ENCODE measurements at places on chromosomes 3 and 15.

DNA sequence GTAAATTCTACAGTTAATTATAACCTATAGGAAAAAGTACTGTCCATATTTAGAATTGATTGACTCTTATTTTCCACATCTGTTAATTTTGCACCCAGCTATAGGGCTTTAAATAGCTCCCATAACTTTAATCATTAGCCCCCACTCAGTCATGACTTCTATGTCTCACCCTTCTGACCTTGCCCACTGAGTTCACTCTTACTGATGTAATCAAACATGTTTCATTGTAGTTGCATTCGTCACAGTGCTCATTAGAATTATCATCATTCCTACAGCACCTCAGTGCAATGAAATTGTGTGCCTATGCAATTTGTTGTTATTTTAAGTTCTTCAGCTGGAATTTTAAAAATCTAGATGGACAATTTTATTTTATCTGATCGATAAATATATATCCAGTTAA, 151.4 kb downstream of the TIGIT start:
- no peak for DNase-seq

GRCh38 chr3:115092220-115092791, 54.8 kb downstream of the ZBTB20 start:
- peak; percentile 33 for DNase-seq

- DNase-seq: no peak
Observed at GRCh38 chr15:38474155-38474757, 20.3 kb downstream of the FAM98B start.

- no peak for DNase-seq
Observed at GRCh38 chr15:88920186-88920891, 7.2 kb upstream of the MFGE8 start.

- no peak for DNase-seq
Observed at GRCh38 chr15:58569455-58569854, 137.7 kb downstream of the LIPC start.

DNA sequence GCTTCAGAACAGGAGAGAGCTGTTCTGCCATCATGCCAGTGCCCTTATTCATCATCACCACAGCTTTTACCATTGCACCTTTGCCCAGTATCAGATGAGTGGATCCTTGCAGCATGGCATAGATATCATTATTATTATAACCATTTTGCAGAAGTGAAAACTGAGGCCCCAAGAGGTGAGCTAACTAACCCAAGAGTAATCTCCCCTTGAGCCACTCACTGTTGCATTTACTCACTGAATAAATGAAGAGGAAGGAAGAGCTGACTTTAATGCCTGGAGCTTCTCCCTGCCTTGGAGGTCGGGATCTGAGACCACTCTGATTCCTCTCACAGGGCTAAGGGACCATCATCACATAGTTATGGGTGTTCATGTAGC, 32.0 kb downstream of the HRH1 start:
- DNase-seq: no peak

GRCh38 chr15:39892418-39892817, 27.6 kb downstream of the GPR176 start:
- DNase-seq: no peak

DNA sequence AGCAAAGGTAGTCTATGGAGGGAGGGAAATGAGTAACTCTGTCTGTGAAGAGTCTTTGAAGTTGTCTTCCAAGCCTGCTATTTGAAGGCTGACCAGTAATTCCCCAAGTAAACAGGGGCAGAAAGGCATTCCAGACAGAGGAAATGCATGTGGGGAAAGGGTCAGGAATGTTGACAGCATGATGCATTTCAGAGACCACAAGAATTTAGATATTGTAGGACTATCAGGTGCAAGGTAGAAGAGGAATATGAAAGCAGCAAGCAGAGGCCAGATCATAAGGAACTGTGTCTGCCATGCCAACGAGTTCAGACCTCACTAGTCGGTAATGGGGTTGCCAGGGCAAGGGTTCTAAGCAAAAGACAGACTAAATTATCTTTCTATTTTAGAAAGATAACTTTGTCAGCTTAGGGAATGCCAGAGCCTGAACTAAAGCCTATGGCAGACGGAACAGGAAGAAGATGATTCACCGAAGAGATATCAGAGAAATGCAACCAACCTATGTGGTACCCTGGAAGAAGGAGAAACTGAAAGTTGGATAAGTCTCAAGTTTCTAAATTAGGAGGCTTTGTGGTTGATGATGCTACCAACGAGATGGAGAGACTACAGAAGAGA, 327.0 kb upstream of the RORA start:
- no peak for DNase-seq

- no peak for DNase-seq
Observed at GRCh38 chr15:70213794-70214193, 116.1 kb upstream of the TLE3 start.

- no peak for DNase-seq
Observed at GRCh38 chr3:121651684-121652083, 9.0 kb downstream of the HCLS1 start.

- DNase-seq: no peak
Observed at GRCh38 chr3:64048631-64049061, 25.4 kb upstream of the PSMD6 start.

DNA sequence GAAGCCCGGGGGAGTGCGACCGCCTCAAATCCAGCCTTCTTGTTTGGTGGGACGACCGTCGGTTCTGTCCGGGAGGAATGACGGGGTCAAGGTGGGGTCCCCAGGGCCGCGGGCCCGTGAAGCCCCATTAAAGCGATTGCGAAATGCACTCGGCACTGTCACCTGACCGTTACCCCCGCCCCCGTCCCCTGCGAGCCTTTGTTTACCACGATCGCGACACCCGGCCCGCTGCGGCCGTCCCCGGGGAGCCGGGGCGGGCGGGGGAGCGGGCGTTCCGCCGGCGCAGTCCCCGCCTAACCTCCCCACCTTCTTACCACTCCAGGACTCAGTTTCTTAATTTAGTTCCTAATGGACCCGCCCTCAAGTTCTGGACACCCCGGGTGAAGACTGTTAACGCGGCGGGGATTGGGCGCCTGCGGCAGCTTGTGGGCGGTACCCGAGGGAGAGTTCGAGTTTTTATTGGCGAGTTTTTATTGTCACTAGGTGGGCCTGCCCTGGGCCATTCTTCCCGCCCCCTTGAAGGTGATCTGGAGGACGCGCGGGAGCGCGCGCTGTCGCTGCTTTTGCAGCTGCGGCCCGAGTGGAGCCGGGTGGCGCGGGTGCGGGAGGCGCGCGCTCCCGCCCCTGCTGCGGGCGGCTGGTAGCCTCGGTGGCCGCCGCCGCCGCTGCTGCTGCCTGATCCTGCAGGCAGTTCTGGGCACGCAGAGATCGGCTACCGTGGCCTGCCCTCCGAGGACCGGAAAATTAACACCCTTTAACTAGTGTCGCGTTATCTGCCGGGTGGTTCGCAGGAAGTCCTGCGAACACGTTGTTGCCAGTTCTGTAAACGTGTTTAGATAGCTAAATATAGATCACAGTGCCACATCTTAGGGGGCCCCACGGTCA, 1.0 kb downstream of the KLHL24 start:
- peak; percentile 95 for DNase-seq

DNA sequence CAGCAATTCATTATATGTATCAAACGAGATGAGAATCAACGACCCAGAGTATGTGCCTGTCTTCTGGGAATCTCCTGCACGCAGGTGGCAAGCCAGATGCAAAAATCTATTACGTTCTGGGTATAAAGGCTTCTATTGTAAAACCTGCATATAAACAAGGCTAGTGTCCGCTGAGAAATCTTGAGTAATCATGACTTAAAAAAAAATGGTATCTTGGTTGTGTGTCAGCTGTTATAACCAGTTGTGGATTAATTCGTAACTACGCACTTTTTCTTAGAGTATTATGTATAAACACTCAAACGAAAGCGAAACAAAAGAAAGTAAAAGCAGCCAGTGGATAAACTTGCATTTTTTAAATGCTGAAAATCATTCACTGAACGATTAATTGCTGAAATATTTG, 509.1 kb downstream of the RSL24D1 start:
- DNase-seq: no peak

- no peak for DNase-seq
Observed at GRCh38 chr3:45921158-45922038, 21.9 kb upstream of the CXCR6 start.

- DNase-seq: no peak
Observed at GRCh38 chr15:20659265-20659664, 117.7 kb upstream of the GOLGA6L6 start.

DNA sequence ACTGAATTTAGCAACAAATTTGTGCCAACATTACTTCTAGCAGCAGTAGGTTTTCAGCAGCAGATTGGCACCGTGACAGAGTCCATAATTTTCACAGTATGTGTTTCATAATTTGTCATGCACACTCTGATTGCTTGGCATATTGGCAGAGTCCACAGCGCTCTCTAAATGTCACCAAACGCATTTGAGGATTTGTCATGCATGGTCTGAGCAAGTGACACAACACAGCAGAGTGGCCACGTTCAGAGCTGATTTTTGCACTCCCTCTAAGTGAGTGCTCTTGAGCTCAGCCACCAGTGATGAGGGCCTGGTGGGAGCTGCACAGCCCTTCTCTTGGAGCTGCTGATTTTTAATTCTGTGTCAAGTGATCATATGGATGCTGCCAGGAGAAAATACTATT, 1270.8 kb downstream of the ROBO1 start:
- no peak for DNase-seq

- DNase-seq: no peak
Observed at GRCh38 chr3:9730657-9731205, 804 bp upstream of the BRPF1 start.

GRCh38 chr15:39795486-39795885, 12.8 kb upstream of the FSIP1 start:
- DNase-seq: no peak

- no peak for DNase-seq
Observed at GRCh38 chr3:170977949-170978745, 48.4 kb downstream of the SLC2A2 start.

DNA sequence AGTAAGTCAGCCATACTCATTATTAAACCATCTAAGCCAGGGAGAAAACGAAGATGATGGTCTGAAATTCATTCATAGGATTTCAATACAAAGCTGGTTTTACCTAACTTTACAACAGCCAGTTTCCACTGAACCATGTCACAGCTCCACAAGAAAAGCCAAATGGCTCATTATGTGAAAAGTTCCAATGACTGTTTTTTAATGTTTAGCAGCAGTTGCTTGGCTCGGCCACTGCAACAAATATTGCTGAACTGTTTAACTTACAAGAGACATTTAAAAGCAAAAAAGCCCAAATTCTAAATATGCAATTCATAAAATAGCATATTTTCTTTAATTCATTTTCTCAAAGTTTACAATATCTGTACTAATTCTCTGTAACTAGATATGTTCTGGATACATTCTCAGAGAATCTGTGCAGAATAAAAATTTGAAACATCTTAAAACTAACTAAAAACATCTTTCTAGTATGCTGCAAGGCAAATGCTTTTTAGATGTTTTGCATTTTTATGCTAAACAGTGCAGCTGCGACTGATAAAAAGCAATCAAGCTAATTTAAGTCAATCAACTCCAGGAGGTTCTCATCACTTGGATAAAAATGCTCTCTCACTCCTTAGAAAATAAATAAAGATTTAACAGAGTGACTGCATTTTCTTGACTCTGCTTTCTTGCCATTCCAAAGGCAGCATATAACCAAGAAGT, 356.5 kb downstream of the ERC2 start:
- DNase-seq: no peak

- DNase-seq: no peak
Observed at GRCh38 chr3:177111541-177111949, 85.7 kb downstream of the TBL1XR1 start.

DNA sequence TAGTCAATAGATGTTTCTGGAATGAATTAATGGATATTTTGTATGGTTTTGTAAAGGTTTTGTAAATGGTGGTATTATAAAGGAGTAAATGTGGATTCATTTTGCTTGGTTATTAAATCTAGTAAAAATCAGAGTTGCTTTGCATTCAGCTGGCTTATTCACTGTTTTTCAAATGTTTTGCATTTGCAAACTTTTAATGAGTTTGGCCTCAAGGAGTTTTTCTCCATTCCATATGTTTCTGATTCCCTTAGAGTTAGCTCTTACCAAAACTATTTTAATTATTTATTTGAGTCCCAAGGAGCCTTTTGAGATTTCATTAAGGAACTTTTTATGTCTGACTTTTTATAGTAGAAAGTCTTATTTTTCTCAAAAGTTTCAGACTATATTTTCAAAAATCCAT, 992.2 kb downstream of the DIPK2A start:
- DNase-seq: no peak

- DNase-seq: no peak
Observed at GRCh38 chr3:177824190-177824786, 627.0 kb upstream of the TBL1XR1 start.

GRCh38 chr3:71651625-71652024, 68.1 kb upstream of the FOXP1 start:
- DNase-seq: no peak

DNA sequence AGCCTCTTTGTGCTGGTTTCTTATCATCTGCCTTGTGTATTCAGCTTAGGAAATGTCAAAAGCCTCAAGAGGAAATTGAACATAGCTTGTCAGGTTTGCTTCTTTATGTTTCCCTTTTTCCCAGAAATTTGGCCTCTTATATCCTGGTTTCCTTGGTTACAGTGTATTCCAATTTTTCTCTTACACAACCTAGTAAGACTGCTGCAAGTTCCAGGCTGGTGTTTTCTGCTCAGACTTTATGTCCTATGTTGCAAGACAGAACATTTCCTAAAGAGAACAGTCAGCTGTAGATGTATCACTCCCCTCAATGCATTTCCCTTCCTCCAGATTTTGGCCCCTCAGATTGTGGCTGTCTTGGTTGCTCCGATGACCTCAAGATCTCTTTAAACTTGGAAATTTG, 102.5 kb downstream of the SH3GL3 start:
- DNase-seq: no peak

DNA sequence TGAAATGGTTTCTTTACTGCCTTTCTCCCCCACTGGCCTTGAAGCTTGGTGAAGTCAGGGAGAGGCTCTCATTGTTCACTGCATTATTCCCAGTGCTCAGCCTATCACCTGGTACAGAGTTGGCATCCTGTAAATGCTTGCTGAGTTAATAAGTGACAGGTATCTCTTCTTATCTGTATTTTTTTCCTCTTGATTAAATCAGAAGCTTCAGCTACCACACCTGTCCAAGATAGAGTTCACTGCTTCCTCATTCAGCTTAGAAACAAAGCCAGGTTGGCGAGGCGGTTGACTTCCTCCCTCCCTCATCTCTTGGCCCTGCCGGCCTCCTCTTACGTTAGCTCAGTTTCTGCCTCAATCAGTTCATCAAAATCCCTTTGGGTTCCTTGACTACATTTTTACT, 142.8 kb downstream of the LIPC start:
- DNase-seq: no peak

- DNase-seq: no peak
Observed at GRCh38 chr3:243356-243725, 46.8 kb downstream of the CHL1 start.

DNA sequence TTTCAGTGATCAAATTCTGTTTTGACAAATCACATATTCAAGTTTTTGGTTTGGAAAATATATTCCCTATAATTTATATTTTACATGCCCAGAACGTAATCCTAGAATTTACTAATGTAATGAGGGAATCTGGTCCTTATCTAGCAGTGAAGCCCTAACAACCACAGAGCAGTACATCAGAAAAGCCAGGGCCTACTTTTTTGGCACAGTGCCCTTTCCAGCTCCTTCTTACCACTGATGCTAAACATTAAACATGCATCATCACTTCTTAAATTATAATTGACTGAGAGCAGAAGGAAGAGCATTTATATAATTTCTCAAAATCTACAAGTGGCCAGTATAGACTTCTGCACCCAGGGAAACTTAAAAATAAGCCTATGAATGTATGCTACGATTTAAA, 66.7 kb downstream of the FBXL22 start:
- no peak for DNase-seq
